ENCODE measurements at places on chromosomes 3 and 15.

DNA sequence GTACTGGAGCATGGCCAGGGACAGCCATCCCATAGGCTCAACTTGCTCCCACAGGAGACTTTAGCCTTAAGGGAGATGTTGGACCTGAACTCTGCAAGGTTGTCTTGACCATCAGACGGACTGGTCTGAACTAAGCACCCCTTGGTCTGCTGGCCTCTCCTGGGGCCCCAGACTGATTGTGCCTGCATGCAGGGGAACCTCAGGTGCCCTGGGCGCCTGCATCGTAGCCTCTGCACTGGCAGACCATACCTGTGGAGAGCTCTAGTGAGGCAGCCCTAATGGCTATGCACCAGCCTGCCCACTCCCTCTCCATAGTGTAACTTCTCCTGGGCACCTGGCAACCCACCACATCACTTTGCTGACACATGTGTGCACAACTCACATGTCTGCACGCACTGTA is 395.6 kb downstream of the ZPLD1 start:
- DNase-seq: no peak

DNA sequence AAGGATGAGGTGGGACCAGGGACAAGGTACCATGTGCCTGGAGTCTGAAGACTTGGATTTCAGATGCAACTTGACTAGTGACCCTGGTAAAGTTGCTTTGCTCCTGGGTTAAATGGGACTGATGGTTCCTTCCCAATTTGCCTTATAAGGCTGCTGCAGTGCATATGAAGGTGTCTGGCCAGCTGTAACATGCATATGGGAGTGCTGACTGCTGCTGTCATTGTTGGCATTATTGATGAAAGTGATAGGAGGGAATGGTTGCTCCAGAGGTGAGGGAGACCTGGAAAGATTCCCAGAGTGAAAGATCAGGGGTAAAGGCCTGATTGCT is 20.5 kb downstream of the CYP8B1 start:
- no peak for DNase-seq

DNA sequence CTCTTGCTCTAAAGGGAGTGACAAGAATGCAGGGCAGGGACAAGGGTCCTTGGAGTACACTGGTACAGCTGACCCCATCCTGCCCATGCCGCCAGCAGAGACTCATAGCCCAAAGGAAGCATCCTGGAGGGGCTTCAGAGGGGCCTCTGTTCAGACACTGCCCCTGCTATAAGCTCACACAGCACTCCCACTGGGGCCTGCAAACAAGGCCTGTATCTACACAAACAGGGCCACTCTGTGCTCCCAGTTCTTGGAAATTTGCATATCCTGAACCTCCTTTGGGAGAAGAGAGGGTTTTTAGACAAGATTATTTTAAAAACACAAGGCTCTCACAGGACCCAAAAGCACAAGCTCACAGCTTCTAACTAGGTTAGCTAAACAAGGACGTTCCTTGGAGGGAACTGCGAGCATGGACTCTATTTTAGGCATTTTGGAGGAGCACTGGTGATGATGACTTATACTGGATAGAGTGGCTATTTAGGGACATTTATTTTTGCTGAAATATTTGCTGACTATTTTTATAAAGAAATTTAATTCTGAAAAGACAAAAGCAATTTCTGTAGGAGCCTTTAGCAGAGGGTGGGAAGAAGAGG is 16.4 kb upstream of the ANKRD34C start:
- no peak for DNase-seq

GRCh38 chr15:49079340-49080039 is 33.2 kb upstream of the SECISBP2L start:
- DNase-seq: no peak

GRCh38 chr3:69271098-69271497 is 114.8 kb downstream of the FRMD4B start:
- DNase-seq: no peak

GRCh38 chr3:29952431-29952830 is 654.0 kb upstream of the TGFBR2 start:
- no peak for DNase-seq

- no peak for DNase-seq
Measured at GRCh38 chr3:36903119-36903882, 41.6 kb downstream of the TRANK1 start.

- DNase-seq: no peak
Measured at GRCh38 chr3:10926811-10927521, 65.6 kb upstream of the SLC6A1 start.

DNA sequence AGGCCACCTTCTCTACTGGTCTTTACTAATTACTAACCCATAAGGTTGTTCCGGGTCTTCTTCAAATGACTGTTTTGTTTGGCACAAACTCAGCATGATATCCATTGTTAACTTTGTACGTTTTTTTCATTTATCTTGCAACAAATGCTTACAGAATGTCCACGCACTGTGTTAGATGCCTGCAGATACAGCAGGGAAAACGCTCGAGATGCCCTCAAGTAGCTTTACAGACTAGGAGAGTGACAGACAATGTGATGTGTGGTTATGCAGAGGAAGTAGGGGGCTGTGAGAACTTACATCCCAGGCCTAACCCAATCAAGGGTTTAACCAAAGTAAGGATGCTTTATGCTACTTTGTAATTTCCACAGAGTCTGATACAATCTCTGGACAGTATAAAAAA is 949 bp upstream of the RFC4 start:
- no peak for DNase-seq

DNA sequence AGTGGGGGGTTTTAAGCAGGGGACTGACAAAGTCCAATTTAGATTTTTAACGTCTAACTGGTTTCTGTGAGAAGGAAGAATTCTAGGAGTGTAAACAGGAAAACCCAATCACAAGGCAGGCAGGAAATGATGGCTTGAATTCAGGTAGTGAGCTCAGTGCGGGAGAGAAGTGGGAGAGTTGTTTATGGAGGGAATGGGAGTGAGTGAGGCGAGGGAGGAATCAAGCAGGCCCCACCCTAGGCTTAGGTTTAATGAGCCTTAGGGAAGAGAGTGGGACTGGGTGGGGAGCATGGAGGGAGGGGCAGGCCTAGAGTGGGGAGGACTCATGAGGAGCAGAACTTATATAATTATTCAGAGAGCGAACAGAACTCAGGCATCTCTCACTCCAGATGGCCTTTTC is 17.9 kb downstream of the VIPR1 start:
- no peak for DNase-seq

DNA sequence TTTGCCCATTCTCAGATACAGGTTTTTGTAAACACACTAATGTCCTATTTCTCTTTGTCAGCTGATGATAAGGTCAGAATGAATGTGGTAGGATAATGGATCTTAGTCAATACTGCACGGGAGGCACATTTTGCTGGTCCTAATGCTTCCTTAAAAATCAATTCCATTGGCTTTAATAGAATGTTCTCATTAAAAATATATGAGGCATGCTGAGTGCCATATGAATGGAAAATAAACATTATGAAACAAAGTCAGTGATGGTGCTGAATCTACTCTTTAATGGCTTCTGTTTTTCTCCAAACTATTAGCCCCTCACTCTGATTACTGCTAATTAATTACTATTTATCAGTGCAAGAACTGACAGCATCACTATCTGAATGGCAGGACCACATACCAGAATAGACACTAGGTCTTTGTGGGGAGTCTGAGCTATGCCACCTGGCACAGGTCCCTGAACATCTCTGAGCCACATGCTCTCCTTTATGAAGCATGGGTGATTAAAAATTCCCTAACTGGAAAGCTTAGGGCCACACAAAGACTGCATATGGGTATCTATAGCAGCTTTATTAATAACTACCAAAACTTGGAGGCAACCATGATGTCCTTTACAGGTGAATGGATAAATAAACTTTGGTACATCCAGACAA is 278.9 kb downstream of the MEX3B start:
- DNase-seq: no peak

- DNase-seq: no peak
Measured at GRCh38 chr3:84100861-84101260, 857.9 kb upstream of the CADM2 start.

GRCh38 chr3:52982839-52983238 is 63.0 kb downstream of the SFMBT1 start:
- DNase-seq: no peak

DNA sequence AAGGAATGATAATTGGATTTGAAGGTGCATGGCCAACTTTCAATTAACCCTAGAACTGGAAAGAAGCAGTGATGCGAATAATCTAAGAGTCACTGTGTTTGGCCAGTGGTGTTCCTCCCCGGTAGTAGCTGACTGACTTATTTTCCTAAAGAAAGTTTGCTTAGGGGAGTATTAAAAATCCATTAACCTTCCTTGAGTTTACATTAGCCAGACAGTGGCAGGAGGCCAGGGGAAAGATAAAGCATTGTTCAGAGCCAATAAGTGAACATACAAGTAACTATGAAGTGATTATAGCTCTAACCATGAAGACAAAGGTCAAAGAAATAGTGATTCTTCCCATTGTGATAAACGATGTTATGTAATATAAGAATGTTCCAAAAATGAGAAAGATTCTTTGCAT is 8.9 kb upstream of the TMEM202 start:
- DNase-seq: no peak

GRCh38 chr3:10933470-10933804 is 59.1 kb upstream of the SLC6A1 start:
- no peak for DNase-seq

DNA sequence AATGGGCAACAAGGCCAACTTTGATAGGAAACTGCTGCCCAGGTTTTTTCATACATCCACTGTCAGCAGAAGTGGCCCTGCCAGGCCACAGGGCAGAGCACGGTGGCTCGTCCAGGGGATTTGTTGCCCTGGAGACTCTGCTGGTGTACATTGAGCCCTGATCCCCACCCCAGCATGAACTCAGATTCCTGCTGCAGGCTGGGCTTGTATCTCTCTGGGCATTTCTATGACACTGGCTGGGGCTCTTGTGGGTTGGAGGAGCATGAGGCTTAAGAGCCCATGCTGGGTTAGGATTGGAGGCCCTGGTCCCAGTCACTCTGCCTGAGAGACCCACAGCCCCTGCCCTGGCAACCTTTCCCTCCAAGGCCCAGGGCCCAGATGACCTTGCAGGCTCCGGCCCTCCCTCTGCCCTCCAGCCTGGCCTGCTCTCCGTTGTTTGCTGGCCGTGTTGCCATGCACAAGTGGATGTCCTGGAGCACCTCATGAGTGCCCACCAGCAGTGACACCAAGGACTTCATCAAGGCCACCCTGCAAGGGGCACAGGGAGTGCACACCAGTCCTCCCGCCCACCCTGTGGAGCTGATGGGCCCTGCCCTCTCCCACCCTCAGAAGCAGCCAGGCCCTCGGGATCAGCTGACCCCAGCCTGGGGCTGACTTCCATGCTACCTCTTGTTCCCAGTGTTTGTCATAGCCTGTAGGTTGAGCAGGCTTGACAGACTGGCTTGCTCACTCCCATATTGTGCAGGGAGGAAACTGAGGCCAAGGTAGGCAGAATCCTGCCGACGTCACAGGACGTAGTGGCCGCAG is 58.2 kb downstream of the ZNF445 start:
- DNase-seq: no peak

- DNase-seq: no peak
Measured at GRCh38 chr3:132637590-132637989, 22.0 kb downstream of the ACAD11 start.

GRCh38 chr3:30232142-30232541 is 374.3 kb upstream of the TGFBR2 start:
- no peak for DNase-seq

DNA sequence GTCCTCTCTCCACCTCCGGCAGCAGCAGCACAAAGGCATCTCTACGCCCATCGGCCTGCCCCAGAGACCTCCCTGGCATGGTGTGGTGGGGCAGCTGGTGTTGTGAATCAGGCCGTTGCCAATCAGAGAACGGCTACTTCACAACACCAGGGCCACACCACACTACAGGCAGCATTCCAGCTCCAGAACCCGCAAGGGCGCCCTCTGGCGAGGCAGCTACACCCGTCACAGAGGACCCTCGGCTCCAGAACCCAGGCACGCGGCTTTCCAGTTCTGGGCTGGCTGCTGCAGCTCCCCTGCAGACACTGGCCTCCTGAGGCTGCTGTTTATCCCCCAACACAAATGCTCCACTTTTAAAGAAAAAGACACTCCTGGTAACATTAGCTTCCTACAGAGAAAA is 127.5 kb upstream of the TOPAZ1 start:
- no peak for DNase-seq

- DNase-seq: no peak
Measured at GRCh38 chr3:130841357-130841756, 52.5 kb upstream of the ATP2C1 start.

GRCh38 chr3:114377426-114377825 is 83.6 kb downstream of the TIGIT start:
- no peak for DNase-seq

DNA sequence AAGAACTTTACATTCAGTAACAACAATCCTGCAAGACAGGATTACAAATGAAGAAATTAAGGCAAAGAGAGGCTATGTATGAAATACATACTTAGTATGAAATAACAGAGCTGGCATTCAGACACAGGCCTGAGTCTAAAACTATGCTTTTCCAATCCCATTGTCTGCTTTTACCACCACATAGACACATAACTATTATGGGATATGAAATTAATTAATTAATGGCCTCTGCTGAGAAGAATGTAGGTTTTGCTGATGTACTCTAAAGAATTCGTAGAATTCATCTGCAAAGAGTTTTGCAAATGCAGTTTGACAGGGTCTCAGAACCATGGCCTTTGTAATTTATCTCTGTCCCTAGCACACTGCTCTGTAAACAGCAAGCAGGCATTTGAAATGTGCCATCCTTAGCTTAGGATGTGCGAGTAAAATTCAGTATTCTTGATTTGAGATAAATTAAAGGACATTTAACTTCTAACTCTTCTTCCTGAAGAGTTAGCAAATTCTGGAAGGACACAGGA is 54.5 kb upstream of the BOC start:
- DNase-seq: no peak

DNA sequence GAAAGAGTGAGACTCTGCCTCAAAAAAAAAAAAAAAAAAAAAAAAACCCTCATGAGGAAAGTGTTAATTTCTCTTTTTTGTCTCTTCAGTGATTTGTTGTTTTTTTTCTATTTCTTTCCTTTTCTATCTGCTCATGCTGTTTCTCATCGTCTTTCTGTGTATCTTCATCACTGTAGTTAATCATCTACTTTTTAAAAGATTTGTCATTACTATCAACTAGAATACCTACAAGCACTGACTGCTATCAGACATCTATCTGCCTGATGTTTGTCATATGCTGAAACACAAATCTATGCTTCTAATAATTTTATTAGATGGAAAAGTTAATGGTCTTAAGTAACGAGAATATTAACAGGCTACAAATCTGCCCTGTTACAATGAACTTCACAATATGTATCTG is 26.8 kb downstream of the CCDC14 start:
- DNase-seq: no peak

- no peak for DNase-seq
Measured at GRCh38 chr3:152505926-152506325, 237.2 kb downstream of the MBNL1 start.

- DNase-seq: no peak
Measured at GRCh38 chr15:92520914-92521623, 127.4 kb downstream of the ST8SIA2 start.
